ENCODE measurements at places on chromosomes 6 and 20.

DNA sequence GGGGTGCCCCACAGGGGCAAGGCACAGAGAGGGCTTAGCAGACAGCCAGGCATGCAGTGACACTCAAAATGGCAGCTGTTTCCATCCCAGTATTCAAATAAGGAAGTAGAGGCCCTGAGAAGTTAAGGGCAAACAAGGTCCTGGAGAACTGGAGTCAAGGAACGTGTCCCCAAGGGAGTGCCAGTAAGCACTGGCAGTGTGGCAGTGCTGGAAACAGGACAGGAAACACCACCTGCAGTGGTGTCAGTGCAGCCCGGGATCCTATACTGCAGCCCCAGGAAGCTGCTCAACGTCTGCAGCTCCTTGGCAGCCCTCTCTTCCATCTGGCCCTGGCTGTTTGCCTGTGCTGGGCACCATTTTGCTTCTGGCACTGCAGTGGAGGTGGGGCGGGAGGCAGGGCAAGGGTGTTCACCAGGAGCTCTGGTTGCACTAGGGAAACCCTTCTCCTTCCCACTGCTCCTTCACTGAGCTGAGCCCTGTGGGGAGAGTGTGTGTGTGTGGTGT, 56.3 kb downstream of the EDN3 start:
- no peak for DNase-seq

DNA sequence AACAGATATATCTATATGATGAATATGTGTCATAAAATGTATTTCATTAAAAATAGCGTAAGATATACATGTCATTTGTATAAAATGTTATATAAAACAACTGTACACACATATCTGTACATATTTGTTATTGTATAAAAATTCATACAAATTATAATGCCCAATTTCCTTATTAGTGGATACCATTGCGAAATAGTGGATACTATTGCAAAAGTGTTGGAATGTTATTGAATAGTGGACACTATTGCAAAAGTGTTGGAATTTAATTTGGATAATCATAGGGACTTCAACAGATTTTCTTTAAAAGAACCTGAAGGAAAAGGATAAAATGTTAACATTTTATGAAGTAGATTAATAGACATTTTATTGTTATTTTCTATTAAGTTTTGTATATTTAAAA, 487.4 kb downstream of the HAO1 start:
- no peak for DNase-seq

DNA sequence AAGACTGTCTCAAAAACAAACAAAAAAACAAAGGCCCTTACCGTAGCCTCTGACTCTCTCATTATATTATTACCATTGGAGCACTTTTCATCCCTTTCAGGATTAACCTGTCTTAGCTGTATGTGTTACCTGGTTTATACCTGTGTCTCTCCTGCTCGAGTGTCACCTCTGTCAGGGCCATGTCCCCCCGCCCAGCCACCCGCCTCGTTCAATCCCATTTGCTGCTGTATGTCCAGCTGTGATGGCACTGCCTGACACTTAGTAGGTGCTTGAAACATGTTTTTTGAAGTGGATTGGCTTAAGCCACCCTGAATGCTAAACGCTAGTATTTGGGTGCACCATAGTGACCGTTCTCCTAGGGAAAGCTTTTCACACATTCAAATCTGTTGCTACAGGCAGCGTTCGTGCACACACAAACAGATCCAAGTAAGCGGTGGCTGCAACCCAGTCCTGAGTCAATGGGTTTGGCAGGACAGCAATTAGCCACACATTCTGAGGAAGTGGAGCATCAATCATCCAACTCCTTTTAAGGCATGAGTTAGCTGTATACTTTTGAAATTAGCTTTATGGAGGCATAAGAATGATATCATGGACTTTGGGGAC, 98.9 kb upstream of the ZNF217 start:
- DNase-seq: no peak

GRCh38 chr20:10674684-10675449, 1.1 kb upstream of the JAG1 start:
- DNase-seq: no peak

GRCh38 chr6:73888050-73888449, 192.0 kb downstream of the CD109 start:
- no peak for DNase-seq

GRCh38 chr6:82270881-82271635, 23.5 kb upstream of the IBTK start:
- peak; percentile 15 for DNase-seq

DNA sequence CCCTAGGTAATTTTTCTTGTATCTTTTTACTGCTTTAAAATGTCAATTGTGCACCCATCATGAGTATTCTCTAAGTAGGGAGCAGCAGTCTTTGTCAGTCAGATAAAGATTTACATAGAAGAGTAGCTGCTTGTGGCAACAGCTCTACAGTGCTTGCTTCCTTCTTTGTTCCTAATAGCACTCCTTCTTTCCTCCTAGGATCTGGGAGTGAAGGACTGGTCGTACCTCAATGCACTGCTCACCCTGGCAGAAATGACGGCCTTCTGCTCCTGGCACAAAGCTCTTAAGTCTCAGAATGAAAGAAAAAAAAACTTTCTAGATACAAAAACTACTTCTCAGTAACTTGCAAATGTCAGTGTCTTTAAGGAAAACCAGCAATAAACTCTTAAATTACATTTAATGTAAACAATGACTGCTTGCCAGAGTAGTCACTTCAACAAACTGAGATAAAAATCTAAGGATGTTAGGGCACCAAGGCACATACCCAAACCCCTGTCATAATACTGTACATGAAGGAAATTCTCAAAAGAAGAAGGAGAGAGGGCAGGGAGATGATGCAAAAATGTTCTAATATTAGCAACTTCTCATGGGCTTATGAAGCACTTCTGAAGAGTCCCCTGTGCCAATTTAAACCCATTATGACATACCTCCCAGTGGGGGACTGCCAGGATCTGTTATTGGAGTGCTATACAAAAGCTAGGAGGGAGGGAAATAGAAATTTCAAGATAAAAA, 34.0 kb downstream of the NCOA6 start:
- DNase-seq: no peak

- DNase-seq: no peak
Measured at GRCh38 chr6:14037402-14038277, 79.9 kb upstream of the CD83 start.

- DNase-seq: no peak
Measured at GRCh38 chr6:1321738-1322137, 9.8 kb downstream of the FOXQ1 start.

GRCh38 chr6:4486568-4487315, 289.5 kb upstream of the CDYL start:
- no peak for DNase-seq

DNA sequence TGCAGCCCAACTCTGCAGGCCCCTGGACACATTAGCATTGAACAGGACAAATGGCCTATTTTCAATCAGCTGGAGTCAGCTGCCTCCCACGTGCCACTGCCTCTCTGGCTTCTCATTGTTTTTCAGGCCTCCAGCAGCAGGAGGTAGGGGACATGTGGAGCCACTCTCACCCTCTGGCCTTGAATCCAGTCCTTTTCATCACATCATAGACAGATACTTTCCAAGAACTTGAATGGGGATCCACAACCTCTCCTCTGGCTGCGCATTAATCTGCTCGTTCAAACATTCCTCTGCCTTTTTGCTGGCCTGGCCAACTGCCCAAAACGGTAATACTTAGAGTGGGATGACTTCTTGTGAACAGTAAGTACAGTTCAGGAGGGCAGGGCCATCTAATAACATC, 592.3 kb downstream of the PKHD1 start:
- DNase-seq: no peak

- no peak for DNase-seq
Measured at GRCh38 chr6:37695273-37695672, 2.4 kb downstream of the MDGA1 start.

DNA sequence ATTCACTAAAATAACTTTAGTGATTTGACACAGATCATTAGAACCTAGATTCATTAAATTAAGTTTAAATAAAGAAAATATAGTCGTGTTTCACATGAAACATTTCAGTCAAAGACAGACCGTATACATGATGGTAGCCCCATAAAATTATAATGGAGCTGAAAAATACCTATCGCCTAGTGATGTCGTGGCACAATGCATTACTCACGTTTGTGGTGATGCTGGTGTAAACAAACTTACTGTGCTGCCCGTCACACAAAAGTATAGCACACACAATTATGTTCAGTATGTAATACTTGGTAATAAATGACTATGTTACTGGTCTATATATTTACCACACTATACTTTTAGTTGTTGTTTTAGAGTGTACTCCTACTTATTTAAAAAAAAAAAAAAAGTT, 17.3 kb downstream of the DST start:
- no peak for DNase-seq

DNA sequence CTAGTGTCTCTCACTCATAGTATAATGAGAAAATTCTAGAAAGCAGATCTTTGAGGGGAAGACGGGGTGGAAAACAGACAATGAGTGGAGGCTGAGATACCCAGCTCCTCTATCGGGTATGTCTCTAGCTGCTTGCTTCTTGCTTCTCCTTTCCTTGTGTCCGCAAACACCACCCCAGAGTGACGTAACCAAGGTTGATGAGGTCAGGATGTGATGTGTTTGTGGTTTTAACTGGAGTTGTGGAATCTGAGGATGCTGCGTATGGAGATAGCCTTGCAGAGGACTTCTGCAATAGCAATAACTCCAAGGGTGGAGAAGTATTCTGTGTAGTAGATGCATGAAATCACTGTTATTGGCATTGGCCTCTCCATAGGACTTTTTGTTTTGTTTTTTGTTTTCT, 132.7 kb upstream of the IFNGR1 start:
- DNase-seq: no peak

- no peak for DNase-seq
Measured at GRCh38 chr20:61135968-61136367, 116.1 kb upstream of the CDH4 start.

- peak; percentile 82 for DNase-seq
Measured at GRCh38 chr6:15254070-15254975, 8.5 kb downstream of the JARID2 start.

DNA sequence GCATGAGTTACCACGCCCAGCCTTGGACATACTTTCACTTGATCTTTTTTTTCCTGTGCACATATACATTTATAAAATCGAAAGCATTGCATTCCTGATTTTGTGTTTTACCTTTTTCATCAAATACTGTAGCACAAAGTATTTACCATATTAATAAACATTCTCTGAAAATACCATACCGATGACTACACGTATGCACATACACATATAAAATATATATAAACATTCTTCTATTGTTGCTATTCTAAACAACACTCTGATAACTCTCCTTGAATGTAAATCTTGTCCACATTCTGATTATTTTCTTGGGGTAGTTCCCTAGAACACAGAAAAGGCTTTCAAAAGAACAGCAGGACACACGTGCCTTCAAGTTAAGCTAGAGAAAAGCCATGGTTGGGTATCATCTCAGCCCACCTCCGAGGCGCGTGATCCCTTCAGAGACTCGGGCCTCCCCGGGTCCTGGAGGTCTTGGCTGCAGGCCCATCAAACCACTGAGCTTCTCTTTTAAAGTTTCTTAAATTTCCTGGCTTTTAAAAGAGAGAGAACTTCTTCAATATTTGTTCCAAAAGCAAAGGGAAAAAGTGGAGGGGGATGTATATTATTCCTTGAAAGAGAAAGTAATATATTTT, 198.1 kb downstream of the MYLK4 start:
- no peak for DNase-seq

GRCh38 chr20:61976644-61977418, 88.8 kb downstream of the TAF4 start:
- no peak for DNase-seq

GRCh38 chr20:44068316-44069201, 118.4 kb downstream of the JPH2 start:
- no peak for DNase-seq

GRCh38 chr6:163897030-163897429, 482.5 kb downstream of the QKI start:
- DNase-seq: no peak

- DNase-seq: no peak
Measured at GRCh38 chr6:56977192-56977591, 22.3 kb downstream of the BEND6 start.

DNA sequence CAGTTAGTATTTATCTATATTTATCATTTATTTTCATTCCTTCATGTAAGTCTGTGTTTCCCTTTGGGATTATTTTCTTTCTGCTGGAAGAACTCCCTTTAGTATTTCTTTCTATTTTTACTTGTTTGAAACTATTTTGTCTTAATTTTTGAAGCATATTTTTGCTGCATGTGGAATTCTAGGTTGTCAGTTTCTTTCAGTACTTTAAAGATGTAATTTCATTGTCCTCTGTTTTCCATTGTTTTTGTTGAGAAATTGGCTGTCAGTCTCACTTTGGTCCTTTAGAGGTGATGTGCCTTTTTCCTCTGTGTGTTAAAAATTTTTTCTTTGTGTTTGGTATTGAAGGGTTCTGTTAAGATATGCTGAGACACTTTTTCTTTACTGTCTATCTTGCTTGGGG, 17.1 kb downstream of the RNF182 start:
- DNase-seq: no peak

DNA sequence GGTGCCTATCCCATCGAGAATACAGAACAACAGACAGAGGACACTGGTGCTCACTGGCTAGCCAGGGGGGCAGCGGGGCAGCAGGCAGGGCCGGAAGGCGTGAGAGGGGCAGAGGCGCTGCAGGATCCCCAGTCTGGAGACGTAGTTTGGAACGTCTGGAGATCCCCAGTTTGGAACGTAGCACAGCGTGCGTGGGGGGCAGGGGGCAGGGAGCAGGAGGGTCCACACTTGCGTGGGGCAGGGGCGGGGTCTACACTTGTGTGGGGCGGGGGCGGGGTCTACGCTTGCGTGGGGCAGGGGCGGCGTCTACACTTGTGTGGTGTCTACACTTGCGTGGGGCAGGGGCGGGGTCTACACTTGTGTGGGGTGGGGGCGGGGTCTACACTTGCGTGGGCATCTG, 107.2 kb downstream of the DACT2 start:
- no peak for DNase-seq

- no peak for DNase-seq
Measured at GRCh38 chr6:46215213-46215612, 44.4 kb upstream of the ENPP5 start.

DNA sequence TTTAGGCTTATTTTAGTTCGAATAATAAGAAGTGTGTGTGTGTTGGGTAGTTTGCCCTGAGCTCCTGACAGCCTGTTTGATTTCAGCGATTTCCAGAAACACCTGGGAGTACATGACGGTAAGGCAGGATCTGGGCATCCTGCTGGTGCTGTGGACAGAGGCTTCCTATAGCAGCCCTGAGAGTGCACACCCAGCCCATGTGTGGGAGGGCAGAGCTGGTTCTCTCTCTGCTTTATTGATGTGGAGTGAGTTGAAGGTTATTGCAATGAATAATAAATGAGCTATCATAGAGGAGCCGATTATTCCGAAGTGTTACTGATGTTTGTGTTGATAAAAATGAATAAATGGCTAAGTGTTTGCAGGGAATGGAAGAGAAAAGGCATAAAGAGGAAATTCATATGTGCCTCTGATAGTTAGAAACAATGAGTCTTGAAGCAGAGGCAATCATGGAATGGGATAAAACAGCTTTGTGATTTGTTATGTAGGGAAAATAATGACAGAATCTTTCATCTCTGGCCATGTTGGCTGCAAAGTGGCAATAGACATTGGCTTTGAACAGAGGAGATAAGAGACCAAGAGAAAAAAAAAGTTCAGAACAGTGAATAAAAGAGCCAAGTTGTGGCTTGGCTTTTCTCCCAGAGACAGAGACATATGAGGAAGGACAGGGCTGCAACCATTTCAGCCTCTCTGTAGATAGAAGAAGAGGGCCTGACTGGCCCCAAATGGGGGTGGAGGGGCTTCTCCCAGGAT, 166.2 kb upstream of the CHD6 start:
- no peak for DNase-seq

GRCh38 chr20:58554541-58554940, 39.3 kb upstream of the APCDD1L start:
- DNase-seq: no peak
